ENCODE measurements at places on chromosomes 2 and 18.

- H3K27ac ChIP-seq, result no peak overlapping the region
- H3K4me3 ChIP-seq, result no peak overlapping the region
- no peak for DNase-seq
- no peaks in the 10 kb centered on the region for H3K4me1 ChIP-seq
- H3K27me3 ChIP-seq, result no peaks in the 10 kb centered on the region
Measured at GRCh38 chr2:152466041-152466440, 131.1 kb downstream of the FMNL2 start.

- H3K36me3 ChIP-seq, result no peaks in the 10 kb centered on the region
- H3K27me3 ChIP-seq, result no peaks in the 10 kb centered on the region
- peak overlapping the region; percentile 64 for H3K27ac ChIP-seq
- H3K4me3 ChIP-seq, result peak overlapping the region; percentile 16
- DNase-seq, result peak; percentile 42
Measured at GRCh38 chr2:9753665-9754531, 89.4 kb upstream of the TAF1B start.

- no peak overlapping the region for H3K27ac ChIP-seq
- no peaks in the 10 kb centered on the region for H3K4me1 ChIP-seq
- H3K27me3 ChIP-seq, result no peaks in the 10 kb centered on the region
- H3K36me3 ChIP-seq, result no peaks in the 10 kb centered on the region
Measured at GRCh38 chr2:42021464-42021863, 26.4 kb upstream of the PKDCC start.

DNA sequence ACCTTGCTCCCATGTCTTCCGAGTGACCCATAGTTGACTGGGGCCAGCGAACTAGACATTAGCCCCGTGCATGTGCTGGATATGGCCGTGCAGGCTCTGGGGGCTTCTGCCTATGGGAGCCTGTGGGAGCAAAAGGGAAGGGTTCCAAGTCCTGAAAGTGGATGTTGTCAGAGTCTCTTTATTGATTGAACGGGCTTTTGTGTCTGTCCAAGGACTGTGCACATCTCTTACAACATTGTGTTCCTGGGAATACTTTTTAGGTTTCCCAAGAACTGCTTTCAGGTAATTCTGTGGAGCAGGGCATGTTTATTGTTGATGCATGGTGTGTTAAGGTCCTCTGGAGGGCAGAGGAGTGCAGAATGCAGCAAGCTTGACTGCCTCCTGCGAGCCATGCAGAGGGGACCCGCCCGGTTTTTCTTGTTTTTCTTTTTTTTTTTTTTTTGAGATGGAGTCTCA is 5.0 kb downstream of the RNF144A start:
- H3K4me1 ChIP-seq, result peaks cover 23% of the 10 kb centered on the region
- H3K36me3 ChIP-seq, result no peaks in the 10 kb centered on the region
- no peak overlapping the region for H3K27ac ChIP-seq
- no peak for DNase-seq
- no peak overlapping the region for H3K4me3 ChIP-seq
- no peaks in the 10 kb centered on the region for H3K27me3 ChIP-seq

- H3K4me3 ChIP-seq, result no peak overlapping the region
- no peaks in the 10 kb centered on the region for H3K27me3 ChIP-seq
- H3K4me1 ChIP-seq, result no peaks in the 10 kb centered on the region
Measured at GRCh38 chr2:237315829-237316225, 98.1 kb downstream of the COL6A3 start.

DNA sequence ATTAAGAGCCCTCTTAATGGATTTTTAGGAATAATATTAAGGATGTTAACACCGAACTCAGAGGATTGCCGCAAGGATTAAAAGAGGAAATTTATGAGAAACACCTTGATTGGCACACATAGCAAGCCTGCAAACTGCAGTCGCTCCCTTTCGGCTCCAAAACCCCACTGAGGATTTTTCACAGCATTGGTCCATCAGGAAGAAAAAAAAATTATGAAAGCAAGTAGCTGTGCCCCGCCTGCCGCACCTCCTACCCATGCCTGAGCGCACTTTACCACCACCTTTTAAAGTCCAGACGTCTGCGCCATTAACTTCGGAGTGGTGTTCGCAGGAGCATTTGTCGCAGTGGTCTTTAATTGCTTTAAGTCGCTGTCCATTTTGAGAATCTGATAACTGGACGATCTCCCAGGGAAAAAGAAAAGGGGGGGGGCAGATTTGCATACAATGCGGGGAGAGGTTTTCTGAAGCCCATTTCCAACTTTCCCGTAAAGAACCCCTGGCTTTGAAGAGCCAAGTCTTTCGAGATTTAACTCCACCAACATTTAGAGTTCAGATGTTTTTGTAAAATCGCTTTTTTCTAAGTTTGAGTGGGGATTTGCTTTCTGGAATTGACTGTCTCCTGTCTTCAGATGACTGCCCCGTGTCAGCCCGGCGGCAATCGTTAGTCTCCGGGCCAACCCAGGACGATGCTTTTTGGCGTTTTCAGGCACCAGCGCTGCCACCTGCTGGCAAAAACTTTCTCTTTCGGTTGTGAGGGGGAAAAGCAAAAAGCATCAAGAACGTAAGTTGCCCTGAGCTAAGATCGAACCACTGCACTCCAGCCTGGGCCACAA is 913 bp upstream of the TRABD2A start:
- H3K4me1 ChIP-seq, result peaks cover 6% of the 10 kb centered on the region
- no peaks in the 10 kb centered on the region for H3K36me3 ChIP-seq
- H3K4me3 ChIP-seq, result peak overlapping the region; percentile 85
- H3K27ac ChIP-seq, result peak overlapping the region; percentile 75
- H3K27me3 ChIP-seq, result no peaks in the 10 kb centered on the region

- H3K4me3 ChIP-seq, result no peak overlapping the region
- H3K4me1 ChIP-seq, result no peaks in the 10 kb centered on the region
- H3K27ac ChIP-seq, result no peak overlapping the region
- no peak for DNase-seq
- no peaks in the 10 kb centered on the region for H3K27me3 ChIP-seq
Measured at GRCh38 chr18:51639541-51639940, 442.1 kb upstream of the MEX3C start.

DNA sequence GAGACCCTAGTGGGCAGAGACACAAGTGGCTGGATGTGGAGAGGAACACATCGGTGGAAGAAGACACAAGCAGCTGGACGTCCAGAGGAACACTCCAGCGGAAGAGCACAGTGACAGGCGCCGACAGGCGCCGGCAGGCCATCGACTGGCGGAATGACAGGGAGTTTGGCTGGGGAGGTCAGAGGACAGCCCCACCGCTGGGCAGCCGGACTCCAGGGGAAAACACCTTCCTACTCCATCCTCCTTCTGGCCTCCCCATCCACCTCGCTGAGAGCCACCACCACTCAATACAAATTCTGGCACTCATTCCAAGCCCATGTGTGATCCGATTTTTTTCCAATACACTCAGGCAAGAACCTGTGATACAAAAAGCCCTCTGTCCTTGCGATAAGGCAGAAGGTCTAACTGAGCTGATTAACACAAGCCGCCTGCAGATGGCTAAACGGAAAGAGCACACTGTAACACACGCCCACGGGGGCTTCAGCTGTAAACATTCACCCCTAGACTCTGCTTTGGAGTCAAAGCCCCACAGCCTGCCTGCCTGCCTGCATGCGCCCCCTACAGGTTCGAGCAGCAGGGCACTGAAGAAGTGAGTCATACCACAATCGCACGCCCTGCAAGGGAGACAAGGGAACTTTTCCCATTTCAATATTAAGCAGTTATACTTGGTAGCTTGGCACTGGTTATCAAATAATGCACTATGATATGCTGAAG is 50.2 kb upstream of the LRP1B start:
- H3K27ac ChIP-seq, result no peak overlapping the region
- H3K36me3 ChIP-seq, result no peaks in the 10 kb centered on the region
- H3K4me3 ChIP-seq, result no peak overlapping the region
- no peak for DNase-seq
- no peaks in the 10 kb centered on the region for H3K4me1 ChIP-seq
- H3K27me3 ChIP-seq, result no peaks in the 10 kb centered on the region

- H3K4me3 ChIP-seq, result no peak overlapping the region
- H3K4me1 ChIP-seq, result no peaks in the 10 kb centered on the region
- H3K36me3 ChIP-seq, result no peaks in the 10 kb centered on the region
Measured at GRCh38 chr2:221350616-221351015, 221.5 kb downstream of the EPHA4 start.

- H3K27ac ChIP-seq, result peak overlapping the region; percentile 50
- no peaks in the 10 kb centered on the region for H3K36me3 ChIP-seq
- peaks cover 25% of the 10 kb centered on the region for H3K4me1 ChIP-seq
- peak overlapping the region; percentile 42 for H3K4me3 ChIP-seq
- no peak for DNase-seq
- H3K27me3 ChIP-seq, result no peaks in the 10 kb centered on the region
Measured at GRCh38 chr18:3604498-3605408, 154.8 kb downstream of the TGIF1 start.

DNA sequence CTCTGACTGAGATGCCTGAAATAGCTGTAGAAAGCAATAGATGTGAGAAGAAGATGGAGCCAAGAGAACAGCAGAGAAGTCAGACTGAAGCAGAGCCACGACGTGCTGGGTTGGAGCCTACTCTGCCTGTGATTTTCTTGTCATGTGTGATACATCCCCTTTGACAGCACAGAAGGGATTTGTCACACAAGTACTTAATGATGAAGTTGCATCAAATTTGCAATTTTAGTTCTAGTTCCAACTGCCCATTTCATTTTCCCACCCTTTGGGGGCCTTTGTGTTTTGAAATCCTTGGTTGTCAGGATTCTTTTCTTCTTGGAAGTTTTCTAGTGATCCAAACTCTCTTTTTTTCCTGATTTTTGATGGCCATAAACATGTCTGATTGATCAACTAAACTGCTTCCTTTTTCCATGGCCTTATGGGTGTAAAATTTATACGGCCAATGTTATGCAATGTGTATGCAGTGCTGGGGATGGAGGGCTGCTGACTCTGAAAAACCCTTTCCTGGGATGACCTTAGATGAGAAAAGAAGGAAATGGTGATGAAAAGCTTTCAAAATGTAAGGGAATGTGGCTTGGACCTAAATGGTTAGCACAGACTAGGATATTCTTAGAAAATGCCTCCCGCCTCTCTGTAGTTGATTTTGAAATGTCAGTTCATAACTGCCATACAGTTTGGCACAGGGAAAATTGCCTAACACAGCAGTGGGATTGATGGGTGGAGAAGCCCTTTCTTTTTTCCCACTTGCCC is 9.6 kb upstream of the B3GNT2 start:
- H3K36me3 ChIP-seq, result no peaks in the 10 kb centered on the region
- no peak overlapping the region for H3K27ac ChIP-seq
- DNase-seq, result no peak
- H3K4me3 ChIP-seq, result no peak overlapping the region

DNA sequence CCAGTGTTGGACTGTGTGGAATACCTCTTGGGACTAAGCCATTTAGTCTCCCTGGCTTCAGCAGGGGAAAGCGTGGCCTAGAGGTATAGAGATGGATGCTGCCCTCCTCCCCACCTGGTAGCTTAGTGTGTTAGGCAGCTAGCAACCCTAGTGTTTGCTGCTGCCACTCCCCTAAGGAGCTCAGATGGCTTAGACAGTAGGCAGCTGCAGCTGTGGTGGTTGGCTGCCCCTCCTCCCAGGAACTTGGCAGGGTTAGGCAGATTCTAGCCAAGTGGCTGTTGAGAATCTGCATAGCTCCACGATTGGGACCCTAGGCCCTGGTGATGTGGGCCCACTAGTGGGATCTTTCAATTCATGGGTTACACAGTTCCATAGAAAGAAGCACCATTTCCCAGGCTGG is 550.4 kb upstream of the CHAC2 start:
- H3K4me1 ChIP-seq, result no peaks in the 10 kb centered on the region
- no peaks in the 10 kb centered on the region for H3K36me3 ChIP-seq
- no peak overlapping the region for H3K4me3 ChIP-seq
- no peak overlapping the region for H3K27ac ChIP-seq
- no peaks in the 10 kb centered on the region for H3K27me3 ChIP-seq
- DNase-seq, result no peak

GRCh38 chr2:28164280-28164801 is 228.3 kb upstream of the FOSL2 start:
- H3K4me3 ChIP-seq, result no peak overlapping the region
- no peaks in the 10 kb centered on the region for H3K36me3 ChIP-seq
- H3K27me3 ChIP-seq, result no peaks in the 10 kb centered on the region
- no peak for DNase-seq
- no peaks in the 10 kb centered on the region for H3K4me1 ChIP-seq
- H3K27ac ChIP-seq, result no peak overlapping the region

DNA sequence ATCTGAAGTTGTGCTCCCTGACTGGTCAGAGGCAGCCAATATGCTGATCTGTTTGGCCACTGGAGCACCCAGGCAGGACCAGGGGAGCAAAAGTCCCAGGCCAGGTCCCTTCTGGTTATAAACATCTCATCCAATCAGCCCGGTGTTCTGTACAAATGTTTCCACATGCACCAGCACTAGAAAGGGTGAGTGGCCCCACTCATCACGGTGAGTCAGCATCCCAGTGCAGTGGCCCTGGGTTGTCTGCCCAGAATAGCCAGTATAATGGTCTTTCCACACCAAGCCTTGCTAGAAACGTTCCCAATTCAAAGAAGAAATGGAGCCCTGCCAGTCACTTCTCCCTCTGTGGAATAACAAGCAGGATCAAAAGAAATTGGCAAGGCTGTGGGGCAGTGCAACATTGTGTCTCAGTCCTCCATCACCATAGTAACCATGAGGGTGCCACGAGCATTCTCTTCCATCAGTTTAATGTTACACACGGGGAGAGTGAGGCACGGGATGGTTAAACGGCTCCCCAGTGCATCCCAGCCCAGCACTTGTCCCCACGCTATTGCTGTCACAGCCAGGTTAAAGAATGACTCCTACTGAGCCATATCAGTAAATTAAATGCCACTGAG is 174.9 kb downstream of the SEPTIN10 start:
- no peak overlapping the region for H3K4me3 ChIP-seq
- no peaks in the 10 kb centered on the region for H3K27me3 ChIP-seq
- no peak overlapping the region for H3K27ac ChIP-seq
- no peaks in the 10 kb centered on the region for H3K4me1 ChIP-seq

GRCh38 chr2:152304836-152305235 is 30.1 kb upstream of the FMNL2 start:
- no peaks in the 10 kb centered on the region for H3K27me3 ChIP-seq
- no peak for DNase-seq
- no peaks in the 10 kb centered on the region for H3K4me1 ChIP-seq
- H3K36me3 ChIP-seq, result no peaks in the 10 kb centered on the region
- no peak overlapping the region for H3K27ac ChIP-seq
- no peak overlapping the region for H3K4me3 ChIP-seq

DNA sequence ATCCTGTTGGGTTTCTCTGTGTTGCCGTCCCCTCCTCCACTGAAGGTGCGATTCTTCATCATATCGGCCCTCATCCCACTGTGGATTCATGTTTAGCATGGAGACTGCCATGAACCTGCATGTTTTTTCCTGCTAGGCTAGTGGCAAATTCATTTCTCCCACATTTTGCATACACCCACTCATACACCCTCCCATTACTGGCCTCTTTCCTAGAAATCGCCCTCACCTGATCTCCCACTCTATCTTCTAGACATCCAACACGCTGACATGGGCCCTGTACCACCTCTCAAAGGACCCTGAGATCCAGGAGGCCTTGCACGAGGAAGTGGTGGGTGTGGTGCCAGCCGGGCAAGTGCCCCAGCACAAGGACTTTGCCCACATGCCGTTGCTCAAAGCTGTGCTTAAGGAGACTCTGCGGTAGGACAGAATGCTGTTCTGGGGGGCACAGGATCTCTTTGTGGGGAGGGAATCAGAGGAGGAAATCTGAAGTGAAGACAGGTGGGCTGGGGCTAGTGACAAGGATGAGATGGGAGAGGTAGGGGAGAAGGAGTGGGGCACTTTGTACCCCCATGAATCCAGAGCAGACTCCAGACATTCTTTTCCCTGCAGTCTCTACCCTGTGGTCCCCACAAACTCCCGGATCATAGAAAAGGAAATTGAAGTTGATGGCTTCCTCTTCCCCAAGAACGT is 17.7 kb downstream of the PRKAG3 start:
- H3K4me1 ChIP-seq, result no peaks in the 10 kb centered on the region
- no peak overlapping the region for H3K27ac ChIP-seq
- DNase-seq, result no peak
- no peak overlapping the region for H3K4me3 ChIP-seq

GRCh38 chr2:176488431-176488830 is 219.2 kb downstream of the MTX2 start:
- no peak overlapping the region for H3K4me3 ChIP-seq
- H3K4me1 ChIP-seq, result no peaks in the 10 kb centered on the region
- H3K27ac ChIP-seq, result no peak overlapping the region
- no peak for DNase-seq
- no peaks in the 10 kb centered on the region for H3K27me3 ChIP-seq
